ENCODE measurements at places on chromosomes 7 and 10.

- no peak for DNase-seq
These were observed 36.5 kb upstream of the JAZF1 start for GRCh38 chr7:28217143-28217542.

GRCh38 chr7:157660971-157661610, 324.3 kb downstream of the DNAJB6 start:
- no peak for DNase-seq

DNA sequence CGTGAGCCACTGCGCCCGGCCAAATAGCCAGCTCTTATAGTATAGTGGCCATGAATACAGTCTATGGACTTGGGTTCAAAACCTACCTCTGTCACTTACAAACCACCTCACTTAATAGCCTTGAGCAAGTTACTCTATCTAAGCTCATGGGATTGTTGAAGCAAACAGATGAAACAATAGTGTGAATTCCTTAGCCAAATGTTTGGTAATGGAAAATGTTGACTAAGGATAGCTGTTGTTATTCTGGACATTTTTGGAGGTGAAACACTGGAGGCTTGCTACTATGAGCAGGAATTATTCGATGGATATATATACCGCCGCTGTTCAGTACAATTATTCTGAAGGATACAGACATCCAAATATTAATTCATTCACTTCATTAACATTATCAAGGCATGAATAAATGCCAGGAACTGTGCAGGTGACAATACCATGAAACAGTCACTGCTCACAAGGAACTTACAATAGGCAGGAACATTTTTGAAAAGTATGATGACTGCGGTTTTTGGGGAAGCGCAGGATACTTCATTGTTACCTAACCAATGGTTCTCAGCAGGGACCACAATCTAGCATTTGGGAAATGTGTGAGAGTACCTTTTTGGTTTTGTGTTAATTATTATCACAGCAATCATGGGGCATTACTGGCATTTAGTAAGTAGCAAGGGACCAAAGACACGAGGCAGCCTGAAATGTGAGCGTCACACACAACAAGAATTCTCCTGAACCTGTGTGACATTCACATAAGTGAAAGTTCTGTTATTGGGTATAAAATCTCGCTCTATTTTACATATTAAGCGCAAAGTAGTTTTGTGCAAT, 55.7 kb downstream of the CUBN start:
- no peak for DNase-seq

DNA sequence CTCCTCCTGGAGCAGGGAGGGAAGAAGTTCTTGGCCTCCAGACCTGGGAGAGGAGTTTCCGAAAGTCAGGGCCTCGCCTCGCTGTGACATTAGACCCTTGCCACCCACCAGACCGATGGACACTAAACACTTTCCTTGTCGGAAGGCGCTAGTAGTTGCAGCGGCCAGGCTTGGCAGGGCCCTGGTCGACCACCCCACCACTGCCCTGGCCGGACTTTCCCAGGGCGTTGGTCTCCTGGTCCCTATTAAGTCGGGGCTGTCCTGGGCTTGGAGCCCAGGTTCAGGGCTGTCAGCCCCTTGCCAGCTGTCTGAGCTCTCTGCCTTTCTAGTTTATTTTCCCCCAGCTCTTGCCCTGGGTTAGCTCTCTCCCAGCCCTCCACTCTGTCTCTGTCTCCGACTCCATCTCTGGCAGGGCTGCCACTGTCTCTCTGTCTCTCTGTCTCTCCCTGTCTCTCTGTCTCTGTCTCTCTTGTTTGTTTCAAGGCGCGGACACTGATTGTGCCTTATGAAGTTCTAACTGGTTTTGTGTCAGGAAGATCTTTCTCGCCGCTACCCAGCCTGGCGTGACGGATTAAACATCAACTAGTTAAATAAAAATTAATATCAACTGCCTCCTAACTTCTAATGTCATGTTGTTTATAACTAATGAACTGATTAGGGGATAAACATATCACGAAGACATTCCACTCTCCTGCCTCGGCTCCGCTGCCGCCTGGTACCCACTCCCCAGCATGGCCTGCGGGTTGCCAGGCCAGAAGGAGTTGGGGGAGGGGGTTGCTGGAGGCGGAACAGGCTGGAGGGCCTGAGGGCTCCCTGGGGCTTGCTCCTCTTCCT, 13.8 kb upstream of the PAX2 start:
- DNase-seq = no peak

DNA sequence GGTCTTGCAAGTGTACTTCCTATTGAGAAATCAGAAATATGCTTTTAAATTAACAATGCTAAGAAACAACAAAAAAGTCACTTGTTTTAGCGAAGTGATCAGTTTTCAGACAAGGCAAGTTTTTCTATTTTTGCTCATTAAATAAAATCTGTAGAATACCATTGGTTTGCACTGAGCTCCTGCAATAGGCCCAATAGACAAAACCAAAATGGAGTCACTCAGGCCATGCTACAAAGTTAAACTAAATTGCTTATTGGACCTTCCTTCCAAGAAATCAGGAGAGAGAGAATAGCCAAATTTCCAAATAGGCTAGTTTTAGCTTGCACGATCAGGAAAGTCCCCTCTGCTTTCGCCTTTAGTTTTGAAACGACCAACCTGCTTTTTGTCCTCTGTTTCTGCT, 73.4 kb upstream of the SLC13A1 start:
- DNase-seq = no peak

- no peak for DNase-seq
These were observed 8.8 kb downstream of the DRGX start for GRCh38 chr10:49387071-49387470.

DNA sequence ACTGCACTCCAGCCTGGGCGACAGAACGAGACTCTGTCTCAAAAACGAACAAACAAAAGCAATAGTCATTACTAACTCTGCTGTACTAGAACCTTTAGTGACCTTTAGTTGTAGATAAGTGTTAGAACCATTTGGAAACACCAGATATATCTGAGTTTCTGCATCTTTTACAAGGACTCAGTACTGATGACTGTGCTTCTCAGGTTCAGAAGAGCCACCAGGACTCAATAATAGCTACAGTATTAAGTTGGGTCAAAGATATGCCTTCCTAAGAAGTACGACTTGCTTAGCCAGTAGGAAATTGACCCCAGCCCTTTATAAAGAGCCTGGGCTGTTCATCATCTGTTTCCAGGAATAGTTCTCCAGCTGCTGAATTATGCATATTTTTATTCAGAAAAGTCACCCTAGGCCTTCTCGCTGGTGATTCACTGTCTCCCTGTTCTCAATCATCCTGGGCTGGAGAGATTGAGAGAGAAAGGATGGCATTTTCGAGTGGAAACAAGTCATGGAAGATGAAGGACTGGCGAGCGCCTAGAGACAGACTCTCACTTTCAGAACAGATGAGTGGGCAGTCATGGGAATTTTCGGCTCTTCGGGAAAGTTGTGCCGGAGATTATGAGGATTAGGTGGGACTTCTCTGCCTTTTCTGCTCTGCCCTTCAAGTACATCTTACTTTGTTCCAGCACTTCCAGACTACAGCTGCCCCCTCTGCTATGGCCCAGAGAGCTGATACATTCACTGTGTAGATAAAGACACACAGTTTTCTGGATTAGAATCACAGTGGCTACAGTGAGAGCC, 316.1 kb downstream of the CCDC3 start:
- no peak for DNase-seq

DNA sequence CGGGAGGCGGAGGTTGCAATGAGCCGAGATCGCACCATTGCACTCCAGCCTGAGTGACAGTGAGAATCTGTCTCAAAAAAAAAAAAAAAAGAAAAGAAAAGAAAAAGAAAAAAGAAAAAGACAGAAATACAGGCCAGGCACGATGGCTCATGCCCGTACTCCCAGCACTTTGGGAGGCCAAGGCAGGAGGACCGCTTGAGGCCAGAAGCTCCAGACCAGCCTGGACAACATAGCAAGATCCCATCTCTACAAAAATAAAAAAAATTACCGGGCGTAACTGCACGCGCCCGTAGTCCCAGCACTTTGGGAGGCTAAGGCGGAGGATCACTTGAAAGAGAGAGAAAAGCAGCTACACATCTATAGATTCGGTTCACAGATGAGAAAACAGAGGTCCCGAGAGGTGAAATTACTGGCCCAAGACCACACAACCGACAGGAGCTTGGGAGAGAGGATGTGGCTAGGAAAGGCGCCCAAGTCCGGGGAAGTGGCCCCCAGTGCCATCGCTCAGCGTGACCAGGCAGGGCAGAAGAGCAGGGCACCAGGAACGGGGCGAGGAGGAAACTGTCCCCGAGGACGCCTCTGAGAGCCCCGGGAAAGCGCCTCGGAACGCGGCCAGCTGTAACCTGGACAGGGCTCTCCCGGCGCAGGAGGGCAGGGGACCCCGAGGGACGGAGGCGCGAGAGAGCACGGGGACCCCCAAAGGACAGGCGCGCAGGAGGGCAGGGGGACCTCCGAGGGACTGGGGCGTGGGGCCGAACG, 612 bp downstream of the SNX8 start:
- DNase-seq = no peak

DNA sequence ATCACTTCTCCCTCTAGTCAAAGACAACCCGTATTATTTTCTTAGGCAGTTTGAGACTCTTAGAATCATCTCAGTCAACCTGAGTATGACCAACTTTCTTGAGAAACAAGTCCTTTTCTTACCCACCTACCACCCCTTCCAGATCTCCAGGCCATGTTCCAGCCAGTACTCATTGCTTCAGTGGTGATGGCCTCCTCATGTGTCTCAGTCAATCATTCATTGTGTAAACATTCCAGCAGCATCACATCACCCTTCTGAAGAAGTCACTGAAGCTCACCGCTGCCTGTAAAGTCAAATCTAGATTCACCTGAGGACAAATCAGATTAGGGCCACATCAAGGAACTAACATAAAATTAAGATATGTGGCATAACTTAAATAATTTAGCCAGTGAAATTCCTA, 467.2 kb upstream of the NRP1 start:
- no peak for DNase-seq

- DNase-seq = no peak
These were observed 1.0 kb downstream of the PRR15 start for GRCh38 chr7:29564496-29565223.

- DNase-seq = no peak
These were observed 131.7 kb downstream of the SORCS1 start for GRCh38 chr10:107032700-107033401.

GRCh38 chr10:88271761-88272543, 311.2 kb downstream of the RNLS start:
- DNase-seq = no peak

GRCh38 chr7:84949501-84949900, 237.4 kb downstream of the SEMA3D start:
- DNase-seq = no peak

- DNase-seq = no peak
These were observed 4.8 kb downstream of the LRRC18 start for GRCh38 chr10:48934672-48935501.

- no peak for DNase-seq
These were observed 735.5 kb upstream of the AUTS2 start for GRCh38 chr7:68862736-68863135.

DNA sequence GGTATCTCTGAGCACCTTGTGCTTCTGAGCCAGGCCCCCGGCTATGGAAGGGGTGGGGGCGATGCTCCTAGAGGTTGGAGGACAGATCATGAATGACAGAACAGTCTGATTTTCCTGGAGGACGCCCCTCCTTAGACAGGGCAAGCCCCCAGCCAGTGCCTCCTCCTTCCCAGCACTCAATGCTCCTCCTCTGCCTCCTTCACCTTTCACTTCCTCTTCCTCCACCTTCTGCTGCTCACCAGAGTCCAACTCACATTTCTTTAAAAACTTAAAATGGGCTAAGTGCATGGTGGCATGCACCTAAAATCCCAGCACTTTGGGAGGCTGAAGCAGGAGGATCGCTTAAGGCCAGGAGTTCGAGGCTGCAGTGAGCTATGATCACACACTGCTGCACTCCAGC, 71.1 kb upstream of the CUX1 start:
- no peak for DNase-seq

DNA sequence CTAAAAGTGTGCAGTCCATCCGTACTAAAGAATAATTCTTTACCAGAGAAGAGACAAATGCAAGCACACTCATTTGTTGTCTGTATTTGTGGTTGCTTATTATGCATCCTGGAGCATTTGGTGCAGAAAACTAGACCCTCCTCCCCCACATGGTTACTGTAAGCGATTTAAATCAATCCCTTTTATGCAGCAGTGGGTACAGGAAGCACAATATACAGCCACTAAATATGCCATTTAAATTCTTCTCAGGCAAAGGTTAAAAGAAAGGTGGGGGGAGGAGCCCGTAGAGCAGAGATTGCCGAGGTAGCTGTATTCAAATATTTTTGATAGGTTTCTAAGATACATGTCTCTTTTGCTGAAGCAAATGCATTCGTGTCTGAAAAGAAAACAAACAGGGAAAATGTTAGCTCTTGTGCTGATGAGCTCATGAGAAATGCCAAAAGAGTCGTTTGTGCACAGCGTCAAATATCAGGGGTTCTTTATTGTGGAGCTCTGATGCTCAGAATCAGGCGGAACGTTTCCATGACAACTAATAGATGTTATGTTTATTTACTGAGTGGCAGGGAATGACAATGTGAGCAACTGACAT, 131.3 kb upstream of the NPVF start:
- no peak for DNase-seq

DNA sequence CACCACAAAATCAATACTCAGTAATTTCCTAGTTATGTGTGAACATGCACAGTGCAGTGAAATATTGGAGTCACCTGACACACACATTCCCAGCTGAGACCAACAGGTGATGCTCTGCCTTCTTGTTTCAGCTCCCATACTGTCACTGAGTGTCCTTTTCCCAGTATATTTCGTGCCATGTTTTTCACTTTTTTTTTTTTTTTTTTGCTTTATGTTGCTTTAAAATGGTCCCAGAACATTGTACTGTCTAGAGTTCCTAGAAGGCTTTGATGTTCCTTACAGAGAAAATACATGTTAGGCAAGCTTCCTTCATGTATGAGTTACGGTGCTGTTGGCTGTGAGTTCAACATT, 45.6 kb downstream of the ELAPOR2 start:
- DNase-seq = no peak

DNA sequence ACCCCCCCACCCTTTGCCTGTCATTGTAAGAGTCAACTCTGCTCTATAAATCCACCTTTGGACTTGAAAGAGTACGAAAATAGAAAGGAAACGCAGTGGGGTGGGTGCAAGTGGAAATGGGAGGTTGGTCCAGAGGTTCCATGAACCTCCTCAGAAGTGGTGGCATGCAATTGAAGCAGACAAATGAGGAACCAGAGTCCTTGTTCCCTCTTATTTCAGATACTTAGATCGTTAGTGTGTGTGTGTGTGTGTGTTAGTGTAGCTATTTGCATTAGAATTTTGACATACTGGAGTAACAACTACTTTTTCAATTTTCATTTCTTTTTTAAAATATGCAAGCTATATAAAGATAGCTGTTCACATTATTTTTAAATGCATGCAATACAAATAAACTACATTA, 18.1 kb upstream of the TFAM start:
- DNase-seq = no peak

DNA sequence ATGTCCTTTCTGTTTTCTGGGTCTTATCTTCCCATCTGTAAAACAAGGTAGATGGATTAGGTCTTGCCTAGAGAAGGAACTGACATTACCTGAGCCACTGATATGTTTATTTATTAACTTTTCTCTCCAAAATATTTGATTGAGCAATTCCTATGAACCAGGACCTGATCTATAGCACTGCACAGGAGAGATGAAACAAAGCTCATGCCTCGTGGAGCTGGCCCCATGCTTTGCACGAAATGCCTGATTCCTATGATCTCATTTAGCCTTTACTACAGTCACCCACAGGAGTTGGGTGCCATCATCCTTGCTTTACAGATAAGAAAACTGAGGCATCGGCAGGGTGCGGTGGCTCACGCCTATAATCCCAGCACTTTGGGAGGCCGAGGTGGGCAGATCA, 48.2 kb upstream of the ZMIZ1 start:
- DNase-seq = no peak

- no peak for DNase-seq
These were observed 13.7 kb upstream of the MAP3K8 start for GRCh38 chr10:30420266-30420665.

- DNase-seq = no peak
These were observed 211.9 kb downstream of the GALNT17 start for GRCh38 chr7:71343892-71344291.
